ENCODE measurements at places on chromosomes 11 and 22. TPM values are rescaled to one million over a fixed set of nuclear protein-coding genes. Genes with fewer than 3 reads are reported as not detected.

DNA sequence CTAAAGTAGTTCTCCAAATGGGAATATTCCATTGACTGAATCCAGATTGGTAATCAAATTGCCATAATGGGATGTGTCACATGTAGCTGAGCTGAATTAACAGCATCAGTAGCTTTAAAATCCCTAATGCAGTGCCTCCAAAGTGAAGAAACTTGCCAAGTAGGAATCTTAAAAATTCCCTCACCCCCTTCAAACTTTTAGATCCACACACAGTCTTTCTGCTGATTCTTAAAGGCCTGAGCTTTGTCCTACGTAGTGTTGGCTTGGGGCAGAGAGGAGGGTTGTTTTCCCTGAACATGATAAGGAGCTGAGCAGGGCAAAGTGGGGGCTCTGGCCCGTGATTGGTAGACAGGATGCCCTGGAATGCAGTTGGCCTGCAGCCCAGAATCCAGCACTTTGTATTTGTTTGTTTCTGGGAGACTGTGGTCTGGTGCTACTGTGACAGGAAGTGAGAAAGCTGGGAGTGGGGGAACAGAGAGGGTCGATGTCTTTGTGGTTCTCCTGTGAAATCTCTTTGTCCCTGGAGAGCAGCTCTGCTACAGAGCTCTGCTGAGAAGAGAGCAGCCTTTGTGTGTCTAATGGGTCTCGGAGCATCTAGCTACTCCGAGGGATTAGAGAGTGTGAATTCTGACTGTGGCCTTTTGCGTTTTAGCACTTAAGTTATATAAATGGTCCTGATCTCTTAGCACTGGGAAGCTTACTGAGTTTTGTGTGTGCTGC, 16.9 kb downstream of the CTNND1 start:
- H3K27ac ChIP-seq: no peak overlapping the region
- DNase-seq: no peak
- peaks cover 16% of the 10 kb centered on the region for H3K4me1 ChIP-seq
- H3K4me3 ChIP-seq: no peak overlapping the region
- H3K27me3 ChIP-seq: no peaks in the 10 kb centered on the region

- no peaks in the 10 kb centered on the region for H3K27me3 ChIP-seq
- no peaks in the 10 kb centered on the region for H3K36me3 ChIP-seq
- H3K4me3 ChIP-seq: no peak overlapping the region
- H3K4me1 ChIP-seq: peaks cover 24% of the 10 kb centered on the region
Measured at GRCh38 chr11:13445588-13445987, 17.4 kb downstream of the BTBD10 start.

DNA sequence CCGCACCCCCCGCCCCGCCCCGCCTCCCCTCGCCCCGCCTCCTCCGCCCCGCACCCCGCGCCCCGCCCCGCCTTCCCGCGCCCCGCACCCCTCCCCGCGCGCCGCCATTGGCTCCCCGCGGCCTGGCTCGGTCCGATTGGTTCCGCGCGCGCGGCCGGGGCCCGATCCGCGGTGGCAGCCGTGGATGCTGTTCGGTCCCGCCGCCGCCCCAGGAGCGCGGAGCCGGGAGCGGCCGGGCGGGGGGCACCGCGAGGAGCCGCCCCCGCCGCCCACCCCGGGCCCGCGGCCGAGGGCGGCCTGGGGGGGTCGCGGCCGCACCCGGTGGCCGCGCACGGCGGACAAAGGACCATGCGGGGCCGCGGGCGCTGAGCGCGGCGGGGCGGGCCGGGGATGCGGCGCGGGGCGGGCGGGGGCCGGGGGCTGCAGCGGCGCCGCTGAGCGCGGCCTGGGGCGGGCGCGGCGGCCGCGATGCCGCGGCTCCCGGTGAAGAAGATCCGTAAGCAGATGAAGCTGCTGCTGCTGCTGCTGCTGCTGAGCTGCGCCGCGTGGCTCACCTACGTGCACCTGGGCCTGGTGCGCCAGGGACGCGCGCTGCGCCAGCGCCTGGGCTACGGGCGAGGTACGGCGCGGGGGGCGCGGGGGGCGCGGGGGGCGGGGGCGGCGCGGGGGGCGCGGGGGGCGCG, at the start of gene B4GALNT4:
TSS of gene B4GALNT4 (plus strand) at position 164 of the 683 bp plus-strand sequence. CDS start at position 469, 305 bp downstream.
- no peak within 1 kb of the TSS for H3K27ac ChIP-seq
- H3K27me3 ChIP-seq: peaks cover 14% of the 10 kb centered on the region
- H3K4me1 ChIP-seq: peaks cover 28% of the 10 kb centered on the region
- peak within 1 kb of the TSS; percentile 82 for H3K4me3 ChIP-seq
- no peak for DNase-seq

DNA sequence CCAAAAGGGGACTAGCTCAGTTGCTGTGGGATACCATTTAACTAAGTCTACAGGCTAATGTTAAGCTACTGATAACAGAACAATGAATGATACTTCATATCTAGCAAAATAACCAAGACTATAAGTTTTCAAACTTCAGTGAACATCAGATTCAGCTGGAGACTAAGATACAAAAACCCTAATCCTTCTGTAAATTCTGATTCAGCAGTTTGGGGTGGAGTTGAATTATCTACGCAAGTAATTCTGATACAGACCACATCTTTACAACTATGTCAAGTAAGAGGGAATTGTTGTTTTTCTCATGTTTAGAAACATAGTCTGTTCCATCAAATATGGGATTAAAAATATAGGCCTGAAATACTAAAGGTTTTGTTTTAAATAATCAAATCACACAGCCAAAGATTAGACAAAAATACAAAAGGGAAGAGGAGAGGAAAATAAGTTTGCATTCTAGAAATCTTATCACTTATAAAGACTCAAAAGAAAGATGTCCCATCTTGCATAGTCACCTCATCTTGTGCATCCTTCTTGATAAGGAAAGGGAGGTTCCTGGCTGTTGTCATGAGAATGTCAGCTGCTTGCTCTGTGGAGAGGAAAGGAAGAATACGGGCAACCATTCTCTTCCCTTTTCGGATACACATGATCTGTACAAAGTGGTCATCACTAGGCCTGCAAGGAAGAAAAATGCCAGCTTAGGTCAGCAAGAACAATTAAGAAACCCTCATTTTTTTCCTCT, 21.4 kb downstream of the PATL1 start:
- no peak overlapping the region for H3K27ac ChIP-seq
- H3K27me3 ChIP-seq: no peaks in the 10 kb centered on the region
- no peak overlapping the region for H3K4me3 ChIP-seq
- H3K36me3 ChIP-seq: peaks cover 59% of the 10 kb centered on the region

- H3K27me3 ChIP-seq: no peaks in the 10 kb centered on the region
- peaks cover 9% of the 10 kb centered on the region for H3K36me3 ChIP-seq
- H3K4me1 ChIP-seq: no peaks in the 10 kb centered on the region
- H3K4me3 ChIP-seq: no peak overlapping the region
- H3K27ac ChIP-seq: no peak overlapping the region
- DNase-seq: no peak
Measured at GRCh38 chr11:128066399-128066798, 521.0 kb downstream of the ETS1 start.

DNA sequence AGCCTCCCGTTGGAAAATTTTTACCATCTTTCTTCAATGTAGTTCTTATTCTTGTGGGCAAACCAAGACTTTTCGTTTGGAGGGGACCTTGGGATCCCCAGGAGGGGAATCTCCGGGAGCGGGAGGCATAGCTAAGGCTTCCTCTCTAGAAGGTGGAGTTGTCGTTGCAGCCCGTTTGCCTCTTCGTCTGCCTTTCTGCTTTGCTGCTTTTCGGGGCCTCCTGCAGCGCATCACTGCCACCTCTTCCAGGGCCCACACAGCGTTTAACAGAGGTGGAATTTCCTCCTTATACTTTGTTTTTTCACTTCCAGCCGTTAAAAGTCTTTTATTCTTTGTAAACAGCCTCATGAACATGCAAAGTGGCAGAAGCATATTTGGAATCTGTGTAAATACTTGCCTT, 3.5 kb upstream of the IFITM3 start:
- H3K27ac ChIP-seq: peak overlapping the region; percentile 9
- no peak for DNase-seq
- H3K36me3 ChIP-seq: no peaks in the 10 kb centered on the region
- H3K27me3 ChIP-seq: no peaks in the 10 kb centered on the region

DNA sequence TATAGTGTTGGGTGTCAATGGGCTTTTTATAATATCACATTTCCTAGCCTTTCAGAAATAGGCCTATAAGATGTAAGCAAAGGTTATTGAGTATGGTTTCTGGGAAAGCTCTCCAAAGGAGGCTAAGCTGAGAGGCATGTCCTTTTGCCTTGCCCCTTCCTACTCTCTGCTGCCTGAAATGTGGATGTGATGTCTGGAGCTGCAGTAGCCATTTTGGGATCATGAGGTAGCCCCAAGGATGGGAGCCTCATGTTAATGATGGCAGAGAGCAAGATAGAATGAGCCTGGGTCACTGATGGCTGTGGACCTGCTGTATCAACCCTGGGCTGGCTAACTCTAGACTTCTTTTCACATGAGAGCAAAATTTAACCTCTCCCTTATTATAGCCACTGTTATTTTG, 29.0 kb downstream of the RPS6KA4 start:
- peaks cover 9% of the 10 kb centered on the region for H3K36me3 ChIP-seq
- no peak overlapping the region for H3K27ac ChIP-seq
- peaks cover 6% of the 10 kb centered on the region for H3K27me3 ChIP-seq
- DNase-seq: no peak

- no peak overlapping the region for H3K4me3 ChIP-seq
- no peaks in the 10 kb centered on the region for H3K4me1 ChIP-seq
- no peak for DNase-seq
Measured at GRCh38 chr22:44441401-44442185, 56.4 kb downstream of the RTL6 start.

GRCh38 chr22:44689173-44689572, 12.8 kb upstream of the PRR5 start:
- no peak overlapping the region for H3K27ac ChIP-seq
- no peak overlapping the region for H3K4me3 ChIP-seq
- no peaks in the 10 kb centered on the region for H3K36me3 ChIP-seq
- H3K27me3 ChIP-seq: no peaks in the 10 kb centered on the region
- peaks cover 37% of the 10 kb centered on the region for H3K4me1 ChIP-seq

GRCh38 chr22:20117633-20118299, 740 bp upstream of the TRMT2A start:
- H3K36me3 ChIP-seq: peaks cover 6% of the 10 kb centered on the region
- peak overlapping the region; percentile 88 for H3K4me3 ChIP-seq
- peak; percentile 88 for DNase-seq
- H3K27ac ChIP-seq: peak overlapping the region; percentile 77
- peaks cover 30% of the 10 kb centered on the region for H3K4me1 ChIP-seq
- no peaks in the 10 kb centered on the region for H3K27me3 ChIP-seq

DNA sequence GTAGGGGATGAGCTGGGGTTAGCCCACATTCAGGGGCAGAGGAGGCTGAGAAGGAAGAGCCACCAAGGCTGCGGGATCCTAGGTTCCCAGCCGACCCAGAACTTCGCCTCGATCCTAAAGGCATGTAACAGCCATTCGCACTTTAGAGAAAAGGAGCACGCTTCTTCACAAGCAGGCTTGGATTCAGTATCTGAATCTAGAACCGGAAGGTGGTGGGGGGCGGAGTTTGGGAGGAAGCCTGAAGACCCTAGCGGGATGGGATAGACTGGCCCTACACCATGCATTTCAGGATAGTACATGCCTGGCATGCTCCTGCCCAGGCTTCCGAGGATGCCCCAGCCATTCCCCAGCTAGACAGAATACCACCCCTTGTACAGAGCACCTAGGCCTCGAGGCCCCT, 4.4 kb downstream of the SCARF2 start:
- H3K27ac ChIP-seq: no peak overlapping the region
- H3K4me1 ChIP-seq: peaks cover 18% of the 10 kb centered on the region
- H3K36me3 ChIP-seq: no peaks in the 10 kb centered on the region

DNA sequence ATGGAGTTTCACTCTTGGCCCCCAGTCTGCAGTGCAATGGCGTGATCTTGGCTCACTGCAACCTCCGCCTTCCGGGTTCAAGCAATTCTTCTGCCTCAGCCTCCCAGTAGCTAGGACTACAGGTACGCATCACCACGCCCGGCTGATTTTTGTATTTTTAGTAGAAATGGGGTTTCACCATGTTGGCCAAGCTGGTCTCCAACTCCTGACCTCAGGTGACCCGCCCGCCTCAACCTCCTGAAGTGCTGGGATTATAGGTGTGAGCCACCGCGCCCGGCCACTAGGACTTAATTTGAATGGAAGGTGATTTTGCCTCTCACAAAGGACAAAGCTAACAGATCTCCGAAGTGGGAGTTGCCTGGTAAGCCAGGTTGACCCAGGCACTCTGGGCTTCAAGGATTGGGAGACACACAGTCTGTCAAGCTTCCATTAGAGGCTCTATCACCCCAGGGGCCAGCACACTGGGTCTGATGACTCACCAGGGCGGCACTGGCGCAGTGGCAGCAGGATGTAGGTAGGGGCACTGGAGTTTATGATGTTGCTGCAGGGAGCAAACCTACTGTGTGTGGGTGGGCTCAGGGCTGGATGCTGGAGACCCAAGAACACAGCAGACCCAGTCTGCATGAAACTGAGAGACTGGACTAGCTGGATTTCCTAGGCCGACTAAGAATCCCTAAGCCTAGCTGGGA, 17.8 kb upstream of the KCTD14 start:
- DNase-seq: no peak
- H3K27me3 ChIP-seq: no peaks in the 10 kb centered on the region
- peak overlapping the region; percentile 76 for H3K4me3 ChIP-seq
- peak overlapping the region; percentile 94 for H3K27ac ChIP-seq

DNA sequence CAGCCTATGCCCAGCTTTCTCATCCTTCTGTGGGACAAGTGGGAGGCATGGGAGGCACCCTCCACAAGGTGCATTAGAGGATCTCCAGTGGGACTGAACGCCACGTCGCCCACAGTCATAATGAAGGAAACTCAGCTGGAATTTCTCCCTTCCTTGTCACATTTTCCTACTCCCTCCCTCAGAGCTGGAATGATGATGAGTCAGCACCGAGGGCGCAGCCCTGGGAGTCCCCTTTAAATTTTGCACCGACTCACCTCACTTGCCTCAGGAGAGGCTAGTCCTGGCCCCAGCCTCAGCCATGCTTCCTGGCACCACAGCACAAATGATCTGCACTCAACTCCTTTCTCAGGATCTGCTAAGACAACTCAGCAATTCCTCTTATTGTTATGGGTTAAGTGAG, 34.3 kb downstream of the DBX1 start:
- H3K4me3 ChIP-seq: no peak overlapping the region
- no peaks in the 10 kb centered on the region for H3K4me1 ChIP-seq
- H3K36me3 ChIP-seq: no peaks in the 10 kb centered on the region

DNA sequence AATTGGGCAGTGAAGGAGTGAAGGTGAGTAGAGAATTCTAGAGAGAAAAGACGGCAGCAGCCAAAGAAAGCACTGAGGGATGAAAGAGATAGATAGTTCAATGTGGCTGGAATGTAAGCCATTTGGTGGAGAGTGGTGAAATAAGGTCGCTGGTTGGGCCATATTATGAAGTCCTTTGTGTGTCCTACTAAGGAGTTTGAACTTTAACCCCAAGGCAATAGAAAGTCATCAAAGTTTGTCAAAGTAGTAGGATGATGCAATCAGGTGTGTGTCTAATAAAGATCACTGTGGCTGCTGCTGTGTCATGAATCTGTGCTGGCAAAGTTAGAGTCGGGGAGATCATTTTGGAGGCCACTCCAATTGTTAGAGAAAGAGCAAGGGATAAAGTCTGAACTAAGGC, 18.7 kb downstream of the RNF121 start:
- no peak overlapping the region for H3K4me3 ChIP-seq
- no peaks in the 10 kb centered on the region for H3K27me3 ChIP-seq
- H3K36me3 ChIP-seq: no peaks in the 10 kb centered on the region
- H3K4me1 ChIP-seq: peaks cover 13% of the 10 kb centered on the region
- no peak for DNase-seq

The PISD gene
- total RNA-seq: 87.0 TPM

The BTG4 gene
- not detected for total RNA-seq

The MS4A15 gene
- total RNA-seq: not detected

The SLC7A4 gene
- not detected for total RNA-seq

The GPHA2 gene
- not detected for total RNA-seq

The UBXN1 gene
- 124 TPM for total RNA-seq

The RTN4R gene
- 0.78 TPM for total RNA-seq

The C11orf97 gene
- not detected for total RNA-seq

The MS4A4E gene
- not detected for total RNA-seq

The DLAT gene
- 37.3 TPM for total RNA-seq

The CCDC73 gene
- 0.10 TPM for total RNA-seq

The SERPING1 gene
- total RNA-seq: not detected

The RAG2 gene
- not detected for total RNA-seq

The TBX10 gene
- not detected for total RNA-seq

The EP300 gene
- 106 TPM for total RNA-seq
